HCT116 (cell line): ENCODE measurements at places on chromosomes 6 and 20. TPM values are rescaled to one million over a fixed set of nuclear protein-coding genes. Genes with fewer than 3 reads are reported as not detected.

Gene KCNG1
- total RNA-seq = 54.6 TPM

Gene LTV1
- total RNA-seq = 40.3 TPM

Gene RIPPLY2
- total RNA-seq = not detected

Gene ZNF512B
- 10.3 TPM for total RNA-seq

Gene LINC00237
- not detected for total RNA-seq

Gene CDH26
- 0.34 TPM for total RNA-seq

Gene GPSM3
- total RNA-seq = 1.2 TPM

DNA sequence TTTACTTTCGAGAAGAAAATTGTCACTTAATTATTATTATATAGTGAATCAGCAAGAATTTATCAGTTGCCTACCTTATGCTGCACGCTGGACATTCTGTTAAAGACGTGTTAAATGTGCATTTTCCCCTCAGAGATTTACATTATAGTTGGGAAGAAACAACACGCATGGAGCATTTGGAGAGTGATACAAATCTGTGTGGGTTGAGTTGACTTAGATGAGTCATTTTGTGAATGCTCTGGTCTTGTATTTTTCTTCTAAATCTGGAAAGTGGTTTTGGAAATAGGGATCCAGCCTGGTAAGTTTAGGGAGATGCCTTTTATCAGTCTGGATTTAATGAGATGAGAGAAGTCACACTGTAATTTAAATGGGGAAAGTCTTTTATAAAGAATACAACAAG lies 24.0 kb upstream of the SMIM26 start:
- H3K27ac ChIP-seq = no peak overlapping the region
- no peak for DNase-seq
- H3K27me3 ChIP-seq = no peaks in the 10 kb centered on the region
- H3K4me3 ChIP-seq = no peak overlapping the region
- no peaks in the 10 kb centered on the region for H3K4me1 ChIP-seq
- peaks cover 36% of the 10 kb centered on the region for H3K36me3 ChIP-seq

DNA sequence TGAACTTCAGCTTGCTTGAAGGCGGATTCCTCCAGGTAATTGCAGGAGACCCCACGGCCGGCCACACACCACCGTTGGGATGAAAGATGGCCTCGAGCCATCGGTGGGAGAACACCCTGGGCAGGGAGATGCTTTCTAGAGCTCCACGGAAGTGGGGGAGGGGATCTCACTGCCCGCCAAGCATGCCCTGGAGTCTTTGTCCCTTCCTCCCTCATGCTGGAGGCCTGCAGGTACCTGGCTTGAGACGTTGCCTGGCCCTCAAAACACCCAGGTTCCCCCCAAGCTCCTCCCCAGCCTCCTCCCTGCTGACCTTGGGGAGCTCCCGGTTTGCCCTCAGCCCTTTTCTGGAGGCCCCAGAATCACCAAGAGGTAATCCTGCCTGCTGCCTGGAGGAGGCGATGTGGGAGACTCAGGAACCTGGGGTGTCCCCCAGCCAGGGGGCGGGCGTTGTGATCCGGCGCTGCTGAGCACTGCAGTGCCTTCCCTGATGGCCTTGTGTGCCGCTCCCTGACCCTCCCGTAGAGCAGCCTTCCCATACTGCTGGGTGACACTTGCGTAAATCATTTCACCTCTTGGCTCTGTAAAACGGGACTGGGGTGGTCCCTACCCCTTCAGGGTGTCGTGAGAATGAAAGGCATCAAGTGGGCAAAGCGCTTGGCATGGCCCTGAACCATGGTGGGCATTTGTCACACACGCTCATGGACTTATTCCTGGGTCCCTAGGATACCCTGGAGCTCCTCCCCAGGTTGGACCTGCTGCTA lies 91.4 kb downstream of the CEBPB start:
- no peak for DNase-seq
- H3K4me1 ChIP-seq = peaks cover 79% of the 10 kb centered on the region
- H3K4me3 ChIP-seq = no peak overlapping the region
- no peaks in the 10 kb centered on the region for H3K27me3 ChIP-seq
- no peak overlapping the region; the same call in 1 of the 2 replicates for H3K27ac ChIP-seq
- H3K36me3 ChIP-seq = no peaks in the 10 kb centered on the region

- peaks cover 21% of the 10 kb centered on the region for H3K4me1 ChIP-seq
- no peak overlapping the region for H3K4me3 ChIP-seq
- DNase-seq = no peak
- H3K27me3 ChIP-seq = no peaks in the 10 kb centered on the region
Measured at GRCh38 chr6:53896196-53896595, 101.4 kb downstream of the LRRC1 start.

- no peaks in the 10 kb centered on the region for H3K36me3 ChIP-seq
- H3K4me1 ChIP-seq = peaks cover 12% of the 10 kb centered on the region
- DNase-seq = no peak
- no peak overlapping the region for H3K27ac ChIP-seq
Measured at GRCh38 chr6:105781915-105782314, 304.2 kb upstream of the PRDM1 start.
